Activated CD4-positive, alpha-beta T cell treated with anti-CD3 and anti-CD28 coated beads, Interleukin-2, Interleukin-4, amounts not matched to agents 100 ng/mL and 50 ng/mL, durations not matched to agents 16 hours and 8 hours (primary cell): ENCODE measurements at places on chromosomes 7 and 10.

DNA sequence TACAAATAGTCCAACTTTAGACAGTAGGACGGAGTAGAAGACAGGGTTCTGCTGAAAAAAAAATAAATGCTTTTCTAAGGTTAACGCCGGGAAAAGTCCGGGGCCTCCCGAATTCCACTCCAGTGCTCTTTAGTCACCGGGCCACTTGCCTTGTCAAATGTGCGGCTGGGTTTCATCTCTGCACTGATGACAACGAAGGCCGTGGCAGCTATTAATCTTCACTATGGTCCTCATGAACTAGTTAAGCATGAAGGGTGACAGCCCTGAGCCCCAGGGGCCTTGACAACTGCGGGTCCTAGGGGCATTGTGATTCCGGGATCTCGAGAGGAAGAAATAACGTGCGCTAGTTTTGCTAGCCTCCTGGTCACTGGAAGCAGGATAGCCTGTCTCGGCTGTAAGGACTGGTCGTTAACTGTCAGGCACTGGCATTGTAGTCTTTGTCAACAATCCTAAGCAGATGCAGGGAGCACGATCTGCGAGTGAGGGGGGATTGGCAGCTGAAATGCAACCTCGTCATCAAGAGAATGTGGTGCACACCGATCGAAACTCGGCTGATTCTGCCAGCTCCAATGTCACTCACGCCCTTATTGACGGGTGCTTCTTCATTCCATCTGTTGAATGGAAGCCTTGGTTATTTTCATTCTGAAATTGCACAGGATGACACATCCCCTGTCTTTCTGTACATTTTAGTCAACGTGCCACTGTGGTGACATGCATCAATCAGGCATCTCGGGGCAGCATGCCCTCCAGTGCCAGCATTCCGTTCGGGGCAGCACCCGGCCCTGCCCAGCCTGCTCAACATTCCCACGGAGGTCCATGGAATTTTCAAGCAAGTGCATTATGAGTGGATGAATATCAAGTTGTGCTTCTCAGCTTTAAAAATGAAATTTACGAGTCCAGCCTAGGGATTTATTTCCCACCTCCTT lies 51.6 kb upstream of the MGMT start:
- DNase-seq, result no peak

DNA sequence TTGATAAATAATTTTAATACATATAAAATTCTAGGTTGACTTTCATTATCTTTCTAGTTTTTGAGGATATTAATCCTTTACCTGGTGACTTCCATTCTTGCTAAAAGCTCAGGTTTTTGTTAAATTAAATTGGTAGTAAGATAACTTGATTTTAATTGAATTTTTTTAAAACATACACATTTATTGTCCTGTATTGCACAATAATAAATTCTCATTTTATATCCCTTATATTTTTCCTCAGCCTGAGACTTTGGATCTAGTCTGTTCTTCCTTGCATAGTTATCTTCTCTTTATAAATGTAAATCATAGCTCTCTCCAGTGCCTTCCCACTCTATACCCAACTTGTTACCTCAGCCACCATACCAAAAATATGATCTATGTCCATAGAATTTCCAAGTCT lies 212.9 kb upstream of the CNTNAP2 start:
- DNase-seq, result no peak

DNA sequence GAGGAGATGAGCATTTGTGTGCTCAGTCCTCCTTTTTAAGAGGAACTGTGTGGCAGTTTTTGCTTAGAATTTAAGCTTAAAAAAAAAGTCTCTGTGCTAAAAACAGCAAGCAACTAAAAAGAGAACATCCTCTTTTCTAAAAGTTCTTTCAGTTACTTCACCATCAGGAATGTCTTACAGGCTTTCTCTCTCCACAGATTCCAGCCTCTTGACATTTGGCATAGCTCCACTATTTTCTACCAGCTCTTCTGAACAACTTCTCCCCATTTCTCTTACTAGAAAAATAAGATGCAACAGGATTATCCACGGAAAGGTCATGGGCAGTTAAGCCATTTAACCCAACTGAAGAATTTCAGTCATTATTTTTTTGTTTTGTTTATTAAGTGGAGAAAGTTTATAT lies 13.2 kb downstream of the PCLO start:
- DNase-seq, result no peak

DNA sequence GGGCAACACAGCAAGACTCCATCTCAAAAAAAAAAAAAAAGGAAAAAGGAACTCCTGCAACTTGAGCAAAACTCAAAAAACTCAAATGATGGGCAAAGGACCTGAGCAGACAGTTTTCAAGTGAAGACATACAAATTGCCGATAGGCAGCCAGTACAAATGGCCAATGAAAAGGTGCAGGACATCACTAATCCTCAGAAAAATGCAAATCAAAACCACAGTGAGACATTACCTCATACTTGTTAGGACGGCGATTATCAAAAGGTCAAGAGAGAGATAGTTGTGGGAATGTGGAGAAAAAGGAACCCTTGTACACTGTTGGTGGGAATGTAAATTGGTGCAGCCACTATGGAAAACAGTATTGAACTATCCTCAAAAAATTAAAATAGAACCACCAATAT lies 16.8 kb downstream of the SVOPL start:
- no peak for DNase-seq

DNA sequence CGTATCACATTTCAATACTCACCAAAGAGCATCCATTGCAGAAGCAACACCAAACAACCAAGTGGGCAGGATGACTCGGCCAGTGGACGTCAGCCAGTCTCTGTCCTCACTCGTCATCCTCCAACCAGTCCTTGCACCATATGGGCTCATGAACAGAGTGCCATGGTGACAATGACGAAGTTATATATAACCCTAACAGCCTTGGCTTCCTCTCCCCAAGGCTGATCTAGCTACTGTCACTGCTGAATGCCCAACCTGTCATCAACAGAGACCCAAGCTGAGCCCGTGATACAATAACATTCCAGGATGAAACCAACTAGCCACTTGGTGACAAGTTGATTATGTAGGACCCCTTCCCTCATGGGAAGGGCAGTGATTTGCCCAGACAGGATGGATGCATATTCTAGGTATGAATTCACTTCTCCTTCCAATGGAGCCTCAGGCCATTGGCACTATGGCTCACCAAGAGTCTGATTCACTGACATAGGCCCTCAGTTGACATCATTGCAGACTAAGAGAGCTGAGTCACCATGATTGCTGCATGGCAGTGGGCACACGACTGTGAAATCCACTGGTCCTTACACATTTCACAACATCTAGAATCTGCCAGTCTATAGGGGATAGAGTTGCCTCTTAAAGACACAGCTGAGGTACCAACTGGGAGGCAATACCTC lies 26.3 kb upstream of the PPIF start:
- DNase-seq, result peak; percentile 68

- no peak for DNase-seq
Measured at GRCh38 chr7:151827620-151828019, 49.3 kb downstream of the PRKAG2 start.

GRCh38 chr7:69839782-69840181 lies 241.5 kb downstream of the AUTS2 start:
- DNase-seq, result no peak

DNA sequence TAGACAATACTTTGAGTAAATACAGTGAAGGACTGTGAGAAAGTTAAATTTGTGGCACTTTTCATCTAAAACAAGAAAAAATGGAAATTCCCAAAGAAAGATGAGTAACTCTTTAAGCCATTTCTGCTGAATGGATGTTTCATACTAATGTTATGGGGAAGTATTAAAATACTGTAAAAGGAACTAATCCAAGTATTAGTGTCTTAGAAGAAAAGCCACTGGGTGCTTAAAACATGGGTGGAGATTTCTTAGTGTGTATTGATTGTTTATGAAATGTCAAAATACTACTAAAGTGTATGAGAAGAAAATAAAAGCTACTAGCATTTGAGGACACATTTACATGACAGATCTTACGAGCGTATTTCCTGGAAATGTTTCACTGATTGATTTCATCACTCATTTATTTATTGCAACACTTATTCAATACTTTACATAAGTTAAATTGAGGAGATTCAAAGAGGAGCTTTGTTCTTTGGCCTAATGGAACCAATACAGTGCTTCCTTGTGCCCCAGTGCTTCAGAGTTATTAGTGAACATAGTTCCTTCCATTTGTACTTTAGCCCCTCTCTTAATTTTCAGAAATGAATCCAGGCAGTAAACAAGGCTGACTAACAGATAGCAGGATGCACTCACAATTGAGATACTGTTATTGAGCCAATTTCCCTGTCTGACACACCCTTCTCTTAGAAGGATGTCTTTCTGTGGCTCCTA lies 155.5 kb upstream of the AHR start:
- DNase-seq, result no peak

GRCh38 chr10:118307220-118307619 lies 34.9 kb downstream of the FAM204A start:
- DNase-seq, result no peak

DNA sequence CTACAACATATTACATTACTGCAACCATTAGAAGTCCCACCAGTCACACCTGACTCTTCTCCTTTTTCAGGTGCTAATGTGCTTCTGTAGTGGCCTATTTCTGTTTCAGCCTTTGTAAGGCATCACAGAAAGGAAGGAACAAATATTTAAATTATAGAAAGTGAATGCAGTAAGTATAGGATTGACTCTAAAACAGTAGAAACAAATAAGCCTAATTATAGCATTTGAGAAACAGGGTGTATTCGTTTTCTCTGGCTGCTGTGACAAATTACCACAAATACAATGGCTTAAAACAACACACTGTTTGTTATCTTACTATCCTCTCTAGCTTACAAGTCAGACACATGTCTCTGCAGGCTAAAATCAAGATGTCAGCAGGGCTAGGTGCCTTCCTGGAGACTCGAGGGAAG lies 69.4 kb downstream of the CCSER2 start:
- no peak for DNase-seq

- DNase-seq, result no peak
Measured at GRCh38 chr10:29922226-29922625, 137.2 kb downstream of the JCAD start.

- no peak for DNase-seq
Measured at GRCh38 chr10:71086439-71087080, 125.8 kb upstream of the UNC5B start.

- DNase-seq, result no peak
Measured at GRCh38 chr7:88233828-88234227, 14.0 kb upstream of the SRI start.

DNA sequence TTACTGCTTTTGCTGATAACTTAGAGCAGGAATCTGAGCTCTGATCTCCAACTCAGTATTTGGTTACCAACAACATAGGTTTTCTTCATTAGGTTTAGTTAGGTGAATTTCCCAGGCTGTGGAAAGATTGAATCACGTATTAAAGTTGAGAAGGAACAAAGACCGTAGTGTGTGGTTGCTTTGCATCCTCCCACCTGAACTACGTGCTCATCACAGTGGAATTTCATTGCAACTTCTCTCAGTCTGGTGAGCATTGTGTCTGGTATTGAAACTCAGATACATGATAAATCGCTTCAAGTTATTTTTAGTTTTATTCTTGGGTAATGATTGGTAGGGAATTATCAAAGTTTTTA lies 139.4 kb upstream of the AKR1E2 start:
- DNase-seq, result no peak

DNA sequence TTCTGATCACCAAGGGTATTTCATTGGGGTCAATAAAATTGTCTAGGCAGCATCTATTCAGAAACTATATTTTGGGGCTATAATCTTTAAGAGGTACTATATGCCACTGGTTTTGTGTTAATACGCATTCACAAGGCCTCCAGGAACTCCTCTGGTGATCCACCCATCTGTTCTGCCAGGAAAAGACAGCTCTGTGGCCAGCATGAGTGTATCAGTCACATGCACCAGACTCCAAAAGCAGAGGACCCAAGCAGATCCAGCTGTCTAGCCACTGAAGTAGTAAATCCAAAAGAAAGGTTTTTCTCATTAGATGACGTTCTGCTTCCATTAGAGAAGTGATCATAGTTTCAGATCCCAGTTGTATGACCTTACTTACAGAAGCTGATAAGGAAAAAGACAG lies 199.6 kb upstream of the CELF2 start:
- DNase-seq, result no peak

- no peak for DNase-seq
Measured at GRCh38 chr7:70595370-70595754, 536.6 kb upstream of the GALNT17 start.

- DNase-seq, result peak; percentile 53
Measured at GRCh38 chr10:88991899-88992320, 1.3 kb downstream of the FAS start.

GRCh38 chr7:45193828-45194227 lies 36.2 kb downstream of the RAMP3 start:
- no peak for DNase-seq

DNA sequence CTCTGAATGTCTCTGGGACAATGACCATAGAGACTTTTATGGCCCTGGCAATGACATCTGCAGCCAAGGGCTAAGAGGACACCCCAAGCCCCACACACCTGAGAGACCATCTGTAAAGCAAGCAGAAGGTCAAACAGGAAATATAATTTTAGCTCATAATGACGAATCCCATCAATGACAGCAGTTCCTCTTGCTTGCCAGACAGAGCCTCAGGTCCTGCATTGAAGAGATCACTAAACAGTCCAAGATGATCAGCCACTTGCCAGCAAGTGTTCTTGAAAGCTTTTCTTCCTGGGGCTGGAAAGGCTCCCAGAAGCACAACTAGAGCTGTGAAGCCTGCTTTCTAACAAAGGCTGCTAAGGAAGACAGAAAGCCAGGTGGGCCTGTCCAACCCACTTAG lies 993.7 kb upstream of the AUTS2 start:
- DNase-seq, result no peak

DNA sequence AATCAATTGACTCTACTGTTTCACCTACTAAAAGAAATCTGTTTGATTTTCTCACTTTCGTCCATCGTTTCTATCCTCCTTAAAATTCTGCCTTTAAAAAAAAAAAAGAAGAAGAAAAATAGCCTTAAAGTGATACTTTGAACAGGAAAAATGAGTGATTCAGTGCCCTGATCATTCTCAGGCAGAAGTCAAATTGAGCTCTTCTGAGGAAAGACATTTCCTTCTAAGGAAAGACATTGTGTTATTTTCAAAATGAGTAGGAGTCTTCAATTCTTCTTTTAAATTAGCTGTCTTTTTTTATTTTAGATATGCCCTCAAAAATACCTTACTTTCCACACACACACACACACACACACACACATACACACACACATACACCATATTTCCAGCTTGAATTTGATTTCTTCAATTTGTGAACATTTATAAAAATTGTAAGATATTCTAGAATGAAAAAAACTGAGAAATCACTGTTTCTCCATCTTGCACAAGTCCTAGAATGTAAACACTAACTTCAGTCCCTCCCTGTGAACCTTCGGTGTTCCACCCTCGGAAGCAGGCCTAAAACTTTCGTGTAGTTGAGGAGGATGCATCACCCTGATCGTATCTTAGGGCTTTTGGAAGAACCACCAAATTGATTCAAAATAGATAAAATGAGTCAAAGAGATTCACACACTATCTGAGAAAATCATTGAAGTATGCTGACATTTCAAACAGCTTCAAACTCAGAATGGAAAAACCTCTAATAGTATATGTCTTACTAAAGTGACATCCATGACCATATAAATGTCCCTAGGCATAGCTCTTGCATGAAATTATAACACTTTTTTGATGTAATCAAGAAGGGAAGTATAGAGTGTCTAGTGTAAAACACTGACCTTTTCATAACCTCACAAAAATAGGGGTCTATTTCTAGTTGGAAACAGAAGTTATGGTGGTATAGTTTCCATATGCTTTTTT lies 270.8 kb downstream of the GATA3 start:
- DNase-seq, result peak; percentile 88
